CD4-positive, alpha-beta T cell (primary cell): ENCODE measurements at places on chromosomes 7 and 10.

DNA sequence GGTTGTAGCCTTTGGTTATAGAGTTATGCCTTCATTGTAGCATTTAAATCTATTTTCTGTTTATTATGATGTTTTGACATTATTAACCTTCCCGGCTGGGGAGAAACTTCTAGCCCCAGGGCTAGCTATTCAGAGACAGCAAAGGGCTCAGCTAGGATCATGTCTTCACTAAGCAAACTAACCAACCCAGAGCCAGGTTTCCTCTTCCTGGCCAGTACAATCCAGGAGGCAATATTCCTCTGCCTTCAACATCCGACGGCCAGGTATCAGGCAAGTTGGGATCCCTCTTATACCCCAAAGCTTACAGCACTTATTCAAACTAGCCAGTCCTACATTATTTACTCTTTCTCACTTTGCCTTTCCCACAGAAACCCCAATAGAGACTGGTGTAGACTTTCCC lies 1060.7 kb upstream of the GHITM start:
- H3K4me3 ChIP-seq = no peak overlapping the region
- no peaks in the 10 kb centered on the region for H3K4me1 ChIP-seq
- DNase-seq = no peak
- no peaks in the 10 kb centered on the region for H3K27me3 ChIP-seq
- H3K36me3 ChIP-seq = no peaks in the 10 kb centered on the region
- H3K27ac ChIP-seq = no peak overlapping the region

DNA sequence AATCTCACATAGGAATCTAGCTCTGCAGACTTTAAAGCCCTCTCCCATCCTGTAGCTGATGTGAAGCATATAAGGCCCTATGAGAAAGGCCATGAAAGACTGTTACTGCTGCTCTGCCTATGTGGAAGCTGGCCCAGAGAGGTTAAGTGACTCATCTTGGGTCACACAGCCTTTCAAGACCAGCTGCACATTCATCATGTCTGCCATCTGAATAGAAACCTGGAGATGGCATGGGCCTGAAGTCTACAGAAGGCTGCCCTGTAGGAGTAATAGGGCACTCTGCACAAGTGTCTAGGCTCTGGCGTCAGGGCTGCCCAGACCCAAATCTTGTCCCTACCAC lies 59.4 kb upstream of the COL13A1 start:
- no peaks in the 10 kb centered on the region for H3K36me3 ChIP-seq
- no peak for DNase-seq
- H3K27ac ChIP-seq = no peak overlapping the region

GRCh38 chr7:2821842-2822507 lies 22.1 kb downstream of the GNA12 start:
- peaks cover 2% of the 10 kb centered on the region for H3K36me3 ChIP-seq
- no peak overlapping the region for H3K27ac ChIP-seq
- H3K4me3 ChIP-seq = no peak overlapping the region
- no peaks in the 10 kb centered on the region for H3K27me3 ChIP-seq

GRCh38 chr7:48004638-48005037 lies 24.3 kb downstream of the SUN3 start:
- no peak overlapping the region for H3K4me3 ChIP-seq
- no peak for DNase-seq
- no peak overlapping the region for H3K27ac ChIP-seq

- no peak overlapping the region for H3K4me3 ChIP-seq
- peaks cover 31% of the 10 kb centered on the region for H3K36me3 ChIP-seq
- H3K27ac ChIP-seq = no peak overlapping the region
- H3K4me1 ChIP-seq = no peaks in the 10 kb centered on the region
These were observed 34.9 kb downstream of the TAX1BP1 start for GRCh38 chr7:27774717-27775328.

DNA sequence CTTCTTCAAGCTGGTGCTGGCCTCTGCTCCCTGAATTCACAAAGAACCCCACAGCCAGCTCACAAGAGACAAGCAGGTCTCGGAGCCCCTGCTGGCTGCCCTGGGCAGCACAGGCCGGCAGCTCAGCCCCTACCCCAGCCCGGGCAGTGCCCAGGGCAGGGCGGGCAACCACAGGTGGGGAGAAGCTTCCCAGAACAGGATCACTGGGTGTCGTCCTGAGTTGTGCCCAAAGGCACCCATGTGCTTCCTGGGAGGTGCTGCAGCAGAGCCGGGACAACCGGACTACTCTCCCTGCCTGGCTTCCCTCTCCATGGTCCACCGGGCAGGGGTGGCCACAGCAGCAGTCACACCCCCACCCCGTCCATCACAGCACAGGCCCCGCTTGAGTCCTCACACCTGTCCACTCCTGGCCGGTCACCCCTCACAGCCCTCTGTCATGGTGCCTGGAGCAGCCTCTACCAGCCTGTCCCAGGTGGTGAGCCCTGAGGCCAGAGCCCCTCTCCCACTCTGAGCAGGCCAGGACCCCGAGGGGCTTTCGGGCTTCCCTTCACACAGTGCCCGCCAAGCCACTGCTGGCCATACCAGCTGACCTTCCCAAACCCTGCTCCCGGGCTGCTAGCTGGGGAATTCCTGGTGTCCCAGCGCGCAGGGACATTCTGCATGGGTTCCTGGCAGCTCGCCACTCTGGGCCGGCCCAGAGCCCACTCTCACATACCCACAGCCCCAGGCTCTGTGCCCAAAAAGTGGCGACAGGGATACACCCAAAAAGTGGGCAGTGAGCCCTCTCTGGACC lies 3.1 kb downstream of the RASGEF1A start:
- no peak for DNase-seq
- H3K4me3 ChIP-seq = no peak overlapping the region
- H3K27me3 ChIP-seq = peaks cover 22% of the 10 kb centered on the region
- H3K4me1 ChIP-seq = peaks cover 23% of the 10 kb centered on the region

DNA sequence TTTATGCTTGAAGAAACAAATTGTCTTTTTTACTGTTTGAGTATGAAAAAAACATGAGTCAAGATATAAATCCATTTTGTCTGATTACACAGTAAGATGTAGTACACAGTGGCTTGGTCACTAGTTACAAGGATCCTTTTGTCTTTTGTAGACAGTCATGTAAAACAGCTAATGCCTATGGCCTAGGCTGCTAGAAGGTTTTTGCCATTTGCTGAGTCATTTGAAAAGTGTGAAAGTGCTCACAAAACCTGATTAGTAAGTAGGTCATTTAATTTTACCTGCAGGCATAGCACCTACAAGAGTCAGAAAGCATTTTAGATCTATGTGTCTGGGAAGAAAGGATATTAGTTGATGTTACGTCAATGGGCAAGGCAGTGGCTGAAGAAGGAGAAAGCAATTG lies 819.4 kb downstream of the MAGI2 start:
- no peaks in the 10 kb centered on the region for H3K27me3 ChIP-seq
- H3K36me3 ChIP-seq = no peaks in the 10 kb centered on the region
- H3K27ac ChIP-seq = no peak overlapping the region
- H3K4me3 ChIP-seq = no peak overlapping the region
- no peak for DNase-seq
- no peaks in the 10 kb centered on the region for H3K4me1 ChIP-seq

GRCh38 chr7:981793-982510 lies 1.0 kb upstream of the CYP2W1 start:
- no peak for DNase-seq
- no peaks in the 10 kb centered on the region for H3K27me3 ChIP-seq
- no peak overlapping the region for H3K4me3 ChIP-seq
- no peaks in the 10 kb centered on the region for H3K36me3 ChIP-seq
- H3K27ac ChIP-seq = no peak overlapping the region

GRCh38 chr10:78205457-78206016 lies 171.9 kb downstream of the RPS24 start:
- H3K36me3 ChIP-seq = no peaks in the 10 kb centered on the region
- H3K4me1 ChIP-seq = peaks cover 8% of the 10 kb centered on the region
- DNase-seq = no peak
- no peaks in the 10 kb centered on the region for H3K27me3 ChIP-seq
- H3K4me3 ChIP-seq = no peak overlapping the region
- no peak overlapping the region for H3K27ac ChIP-seq

GRCh38 chr7:28957064-28957750 lies 923 bp downstream of the TRIL start:
- DNase-seq = no peak
- H3K27me3 ChIP-seq = peaks cover 37% of the 10 kb centered on the region
- no peak overlapping the region for H3K27ac ChIP-seq
- no peak overlapping the region for H3K4me3 ChIP-seq
- no peaks in the 10 kb centered on the region for H3K36me3 ChIP-seq
- H3K4me1 ChIP-seq = peaks cover 26% of the 10 kb centered on the region

- H3K27ac ChIP-seq = no peak overlapping the region
- no peaks in the 10 kb centered on the region for H3K4me1 ChIP-seq
- no peak for DNase-seq
- H3K36me3 ChIP-seq = no peaks in the 10 kb centered on the region
- no peaks in the 10 kb centered on the region for H3K27me3 ChIP-seq
These were observed 95.5 kb downstream of the ANKRD30A start for GRCh38 chr10:37220866-37221265.

- peak overlapping the region; percentile 87 for H3K4me3 ChIP-seq
- no peaks in the 10 kb centered on the region for H3K27me3 ChIP-seq
- DNase-seq = no peak
- peaks cover 11% of the 10 kb centered on the region for H3K36me3 ChIP-seq
- peak overlapping the region; percentile 93 for H3K27ac ChIP-seq
These were observed 1.3 kb downstream of the IKZF1 start for GRCh38 chr7:50305583-50306493.

DNA sequence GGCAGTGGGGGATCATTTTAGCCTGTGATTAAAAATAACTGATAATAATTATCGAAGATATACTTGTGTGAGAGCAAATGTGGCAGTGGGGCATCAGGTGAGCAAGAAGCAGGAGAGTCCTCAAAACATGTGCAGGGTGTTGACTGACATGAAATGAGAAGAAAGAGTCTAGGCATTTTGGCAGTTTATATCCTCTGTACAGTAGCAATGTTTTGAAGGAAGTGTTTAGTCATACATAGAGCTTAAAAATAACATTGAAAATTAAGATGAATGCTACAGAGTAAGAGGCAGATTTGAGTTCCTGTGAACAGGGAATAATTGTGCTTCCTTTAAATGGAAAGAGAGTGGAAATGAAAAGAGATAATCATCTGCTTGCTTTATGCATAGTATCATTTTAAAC lies 47.4 kb downstream of the VPS50 start:
- no peaks in the 10 kb centered on the region for H3K27me3 ChIP-seq
- no peak for DNase-seq
- no peaks in the 10 kb centered on the region for H3K4me1 ChIP-seq
- no peak overlapping the region for H3K4me3 ChIP-seq

GRCh38 chr7:135898226-135898625 lies 78.9 kb downstream of the MTPN start:
- no peaks in the 10 kb centered on the region for H3K36me3 ChIP-seq
- H3K4me3 ChIP-seq = no peak overlapping the region
- no peaks in the 10 kb centered on the region for H3K27me3 ChIP-seq
- H3K27ac ChIP-seq = no peak overlapping the region
- no peak for DNase-seq

DNA sequence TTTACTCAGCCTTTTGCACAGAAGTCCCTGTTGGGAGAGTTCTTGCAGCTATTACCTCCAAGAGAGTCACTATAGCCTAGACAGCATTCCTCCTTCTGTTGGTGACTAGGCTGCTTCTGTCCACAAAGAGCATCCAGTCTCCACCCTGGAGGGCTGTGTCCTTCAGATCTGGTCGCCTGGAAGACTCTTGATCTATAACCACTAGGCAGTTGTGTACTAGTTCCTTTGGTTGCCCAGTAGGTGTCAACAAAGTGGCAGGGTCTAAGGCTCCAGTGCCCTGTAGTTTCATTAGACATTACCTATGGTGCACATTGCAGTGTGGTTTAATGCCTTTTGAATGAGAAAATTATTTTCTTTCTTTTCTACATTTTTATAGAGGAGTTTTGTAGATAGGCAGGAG lies 11.3 kb upstream of the AKR1C2 start:
- H3K36me3 ChIP-seq = no peaks in the 10 kb centered on the region
- no peaks in the 10 kb centered on the region for H3K27me3 ChIP-seq

GRCh38 chr7:158724658-158725505 lies 20.3 kb upstream of the NCAPG2 start:
- DNase-seq = no peak
- peaks cover under 1% of the 10 kb centered on the region for H3K36me3 ChIP-seq
- H3K27ac ChIP-seq = no peak overlapping the region
- no peaks in the 10 kb centered on the region for H3K27me3 ChIP-seq
- no peak overlapping the region for H3K4me3 ChIP-seq

DNA sequence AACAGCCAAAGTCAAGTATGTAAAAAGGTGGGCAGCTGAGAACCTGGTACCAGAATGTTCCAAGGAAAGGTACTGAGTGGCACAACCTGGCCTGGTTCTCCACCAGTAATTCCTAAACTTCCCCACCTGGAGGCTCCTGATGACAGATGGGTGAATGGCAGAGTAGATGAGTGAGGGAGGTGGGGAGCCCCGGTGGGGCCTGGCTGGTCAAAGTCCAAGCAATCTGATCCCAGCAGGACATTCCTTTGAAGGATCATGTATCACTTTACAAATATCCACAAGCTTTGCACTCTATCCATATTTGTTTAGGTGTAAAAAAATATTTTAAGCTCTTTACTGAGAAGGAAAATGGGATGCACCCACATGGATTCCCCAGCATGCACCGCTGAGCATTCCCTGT lies 250.2 kb downstream of the DPP6 start:
- H3K36me3 ChIP-seq = no peaks in the 10 kb centered on the region
- no peak overlapping the region for H3K4me3 ChIP-seq
- no peak overlapping the region for H3K27ac ChIP-seq
- no peaks in the 10 kb centered on the region for H3K27me3 ChIP-seq
- no peak for DNase-seq
- H3K4me1 ChIP-seq = no peaks in the 10 kb centered on the region

GRCh38 chr10:70289739-70290138 lies 5.9 kb upstream of the NPFFR1 start:
- H3K36me3 ChIP-seq = no peaks in the 10 kb centered on the region
- DNase-seq = no peak
- no peak overlapping the region for H3K27ac ChIP-seq
- H3K27me3 ChIP-seq = peaks cover 9% of the 10 kb centered on the region
- no peak overlapping the region for H3K4me3 ChIP-seq

DNA sequence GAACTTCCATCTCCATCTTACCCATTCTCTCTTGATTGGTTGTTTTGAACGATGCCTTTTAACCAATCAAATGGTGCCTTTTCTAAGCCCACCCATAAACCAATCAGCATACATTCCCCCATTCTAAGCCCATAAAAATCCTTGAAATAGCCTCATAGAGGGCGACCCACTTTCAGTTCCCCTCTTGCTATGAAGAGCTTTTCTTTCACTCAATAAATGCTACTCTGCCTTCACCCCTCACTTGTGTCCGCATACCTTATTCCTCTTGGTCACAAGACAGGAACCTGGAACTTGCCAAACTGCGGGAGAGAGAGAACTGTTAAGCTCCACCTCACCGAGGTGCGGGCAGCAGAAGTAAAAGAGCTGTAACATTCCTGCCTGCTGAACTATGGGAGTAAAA lies 1602.0 kb upstream of the LRRTM3 start:
- H3K4me1 ChIP-seq = no peaks in the 10 kb centered on the region
- no peaks in the 10 kb centered on the region for H3K36me3 ChIP-seq
- DNase-seq = no peak
- no peaks in the 10 kb centered on the region for H3K27me3 ChIP-seq
- no peak overlapping the region for H3K27ac ChIP-seq
